ENCODE measurements at places on chromosomes 1 and 21.

GRCh38 chr1:6106321-6106731, 60.6 kb downstream of the KCNAB2 start:
- DNase-seq: no peak

DNA sequence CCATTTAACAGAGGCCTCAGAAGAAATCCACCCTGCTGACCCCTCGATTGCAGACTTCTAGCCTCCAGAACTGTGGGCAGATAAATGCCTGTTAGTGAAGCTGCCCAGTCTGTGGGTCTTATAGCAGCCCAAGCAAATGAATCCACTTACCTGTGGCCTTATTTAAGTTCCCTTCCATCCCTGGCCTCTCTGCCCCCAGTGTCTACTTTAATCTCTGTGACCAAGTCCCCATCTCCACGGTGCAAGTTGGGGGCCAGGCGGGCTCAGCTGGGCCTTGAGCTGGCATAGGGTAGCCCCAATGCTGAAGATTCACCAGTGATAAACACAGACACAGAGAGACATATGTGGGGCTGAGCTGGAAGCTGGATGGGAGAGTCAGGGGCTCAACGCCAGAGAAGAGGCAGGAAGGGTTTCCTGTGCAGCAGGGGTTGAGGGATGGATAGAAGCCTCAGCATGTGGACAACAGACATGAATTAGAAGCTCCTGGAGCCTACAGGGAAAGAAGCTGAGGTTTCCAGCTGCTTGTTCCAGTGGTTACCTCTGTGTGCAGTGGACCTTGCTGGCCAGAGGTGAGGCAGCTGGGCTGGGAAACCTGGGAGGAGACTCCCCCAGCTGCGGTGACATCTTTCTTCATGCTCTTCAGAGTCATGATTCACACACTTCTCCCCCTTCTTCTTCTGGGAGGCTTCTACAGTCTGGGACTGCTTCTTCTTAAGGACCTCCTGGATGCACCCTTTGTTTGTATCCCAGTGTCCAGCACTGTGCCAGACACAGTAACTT, 13.4 kb upstream of the B3GALT5 start:
- no peak for DNase-seq

DNA sequence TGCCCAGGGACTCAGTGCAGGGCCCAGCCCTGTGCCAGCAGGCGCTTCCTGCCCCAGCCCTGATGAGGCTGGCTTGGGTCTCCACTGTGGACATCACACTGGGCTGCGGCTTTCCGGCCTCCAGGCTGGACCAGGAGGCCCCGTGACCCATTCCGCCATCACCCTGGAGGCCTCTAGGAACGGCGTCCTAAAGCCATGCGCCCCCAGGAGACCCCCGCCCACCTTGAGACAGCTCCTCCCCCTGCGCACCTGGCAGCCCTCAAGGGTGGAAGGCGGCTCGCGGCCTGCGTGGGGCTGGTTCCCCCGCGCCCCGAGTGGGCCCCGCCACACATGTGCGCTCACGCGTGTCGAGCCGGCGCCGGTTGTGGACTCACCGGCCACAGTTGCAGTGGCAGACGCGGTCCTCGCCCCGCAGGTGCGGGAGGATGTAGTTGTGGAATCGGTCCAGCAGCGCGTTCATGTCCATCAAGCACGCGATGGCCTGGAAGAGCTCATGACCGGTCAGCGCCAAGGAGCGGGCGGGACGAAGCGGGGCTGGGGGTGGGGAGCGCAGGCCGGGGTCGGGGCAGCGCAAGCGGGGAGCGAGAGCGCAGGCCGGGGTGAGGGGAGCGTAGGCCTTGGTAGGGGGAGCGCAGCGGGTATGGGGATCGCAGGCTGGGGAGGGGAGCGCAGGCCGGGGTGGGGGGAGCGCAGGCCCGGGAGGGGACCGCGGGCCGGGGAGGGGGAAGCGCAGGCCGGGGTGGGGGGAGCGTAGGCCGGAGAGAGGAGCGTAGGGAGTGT, 924 bp downstream of the TMEM240 start:
- no peak for DNase-seq

DNA sequence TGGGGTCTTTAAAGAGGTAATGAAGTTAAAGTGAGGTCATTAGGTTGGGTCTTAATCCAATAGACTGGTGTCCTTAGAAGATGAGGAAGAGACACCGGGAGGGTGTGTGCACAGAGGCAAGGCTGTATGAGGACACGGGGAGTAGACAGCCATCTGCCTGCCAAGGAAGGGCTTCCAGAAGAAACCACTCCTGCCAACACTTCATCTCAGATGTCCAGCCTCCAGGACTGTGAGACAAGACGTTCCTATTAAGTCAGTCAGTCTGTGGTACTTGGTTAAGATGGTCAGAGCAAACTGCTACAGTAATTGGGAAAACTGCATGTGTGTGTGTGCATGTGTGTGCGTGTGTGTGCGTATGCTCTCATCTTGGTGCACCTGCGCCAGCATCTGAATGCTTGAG, 77.1 kb downstream of the RYR2 start:
- no peak for DNase-seq

DNA sequence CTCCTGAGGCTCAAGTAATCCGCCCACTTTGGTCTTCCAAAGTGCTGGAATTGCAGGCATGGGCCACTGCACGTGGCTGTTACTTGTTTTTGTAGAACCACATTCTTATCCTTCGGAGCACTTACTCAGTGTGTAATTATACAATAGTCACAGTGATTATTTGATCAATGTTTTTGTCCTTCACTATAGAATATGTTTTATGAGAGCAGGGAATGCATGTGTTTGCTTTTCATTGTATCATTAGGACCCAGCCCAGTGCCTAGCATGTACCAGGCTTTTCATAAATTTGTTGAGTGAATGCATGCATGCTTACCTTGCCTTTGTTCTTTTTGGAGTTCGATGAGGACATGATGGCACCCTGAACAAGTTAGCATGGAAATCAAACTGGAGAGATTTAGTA, 5.8 kb downstream of the SZT2 start:
- DNase-seq: no peak

DNA sequence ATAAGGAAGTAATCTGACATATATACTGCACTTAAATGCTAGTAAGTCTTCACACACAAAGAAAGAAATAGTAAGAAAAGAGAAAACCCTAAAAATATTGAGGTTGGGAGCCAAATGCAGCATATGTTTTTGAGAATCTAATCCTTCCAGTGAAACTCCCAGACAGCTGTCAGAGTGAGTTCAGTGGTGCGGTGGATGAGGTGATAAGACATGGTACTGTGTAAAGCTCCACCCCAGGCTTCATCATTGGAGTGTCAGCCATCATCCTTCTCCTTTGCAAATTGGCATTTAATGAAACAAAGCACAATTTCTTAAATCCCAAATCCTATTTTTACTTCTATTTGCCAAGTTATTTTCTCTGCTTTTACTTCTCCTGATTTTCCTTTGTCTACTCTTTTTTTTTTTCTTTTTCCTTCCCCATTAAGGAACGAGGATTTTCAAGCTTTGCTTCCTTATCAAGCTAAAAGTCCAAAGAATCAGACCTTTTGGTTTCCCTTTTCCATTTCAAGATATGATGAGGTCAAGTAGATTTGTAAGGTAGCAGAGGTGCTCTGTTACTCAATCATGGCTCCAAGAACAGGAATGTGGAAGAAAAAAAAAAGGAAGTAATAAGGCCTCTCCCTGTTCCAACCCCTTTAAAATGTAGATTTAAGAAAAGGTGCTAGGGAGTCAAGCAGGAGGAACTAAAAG, 343.3 kb downstream of the SETD4 start:
- no peak for DNase-seq

- no peak for DNase-seq
Observed at GRCh38 chr1:62084310-62084890, 110.2 kb upstream of the L1TD1 start.

- no peak for DNase-seq
Observed at GRCh38 chr1:232378266-232379062, 251.5 kb downstream of the SIPA1L2 start.

DNA sequence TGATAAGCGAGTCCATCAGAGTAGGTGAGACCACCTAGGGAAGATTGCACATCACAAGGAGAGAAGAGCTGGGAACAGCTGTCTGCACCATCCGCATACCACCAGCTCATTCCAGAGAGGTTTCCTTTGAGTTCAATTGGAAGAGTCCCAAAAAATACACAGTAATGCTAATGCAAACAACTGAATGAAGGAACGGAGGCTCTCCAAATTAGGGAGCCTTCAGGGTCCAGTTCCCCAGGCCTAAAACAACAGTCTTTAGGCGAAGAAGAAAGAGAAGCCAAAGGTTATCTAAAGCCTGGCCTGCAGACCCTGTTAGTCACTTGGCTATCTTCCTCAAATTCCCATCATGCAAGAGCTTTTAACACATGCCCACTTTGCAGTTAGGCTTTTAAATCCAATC, 246.4 kb downstream of the PBX1 start:
- DNase-seq: no peak

DNA sequence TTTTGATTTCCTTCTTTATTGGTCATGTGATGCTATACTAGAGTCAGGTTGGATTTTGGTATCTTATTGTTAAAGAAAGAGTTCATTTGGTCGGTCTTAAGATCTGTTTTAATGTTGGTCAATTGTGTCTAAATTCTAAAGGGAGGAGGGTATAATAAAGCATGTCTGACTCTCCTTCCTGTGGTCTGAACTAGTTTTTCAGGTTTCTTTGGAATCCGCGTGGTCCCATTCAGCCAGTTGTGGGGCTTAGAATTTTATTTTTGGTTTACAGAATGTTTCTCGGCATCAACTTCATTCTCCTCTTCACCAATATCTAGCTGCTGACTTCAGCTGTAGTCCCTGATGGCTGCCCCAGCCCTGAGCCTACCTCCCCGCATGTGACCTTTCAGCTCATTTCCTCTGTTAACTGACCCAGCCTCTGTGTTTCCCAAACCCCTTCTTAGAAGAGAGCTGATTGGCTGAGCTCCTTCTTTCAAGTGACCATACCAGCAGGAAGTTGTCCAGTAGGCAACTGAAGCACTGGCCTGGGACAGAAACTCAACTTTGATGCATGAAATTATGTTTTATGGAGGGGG, 8.7 kb upstream of the MYOC start:
- DNase-seq: no peak

GRCh38 chr1:226541631-226542622, 6.6 kb upstream of the STUM start:
- DNase-seq: no peak

DNA sequence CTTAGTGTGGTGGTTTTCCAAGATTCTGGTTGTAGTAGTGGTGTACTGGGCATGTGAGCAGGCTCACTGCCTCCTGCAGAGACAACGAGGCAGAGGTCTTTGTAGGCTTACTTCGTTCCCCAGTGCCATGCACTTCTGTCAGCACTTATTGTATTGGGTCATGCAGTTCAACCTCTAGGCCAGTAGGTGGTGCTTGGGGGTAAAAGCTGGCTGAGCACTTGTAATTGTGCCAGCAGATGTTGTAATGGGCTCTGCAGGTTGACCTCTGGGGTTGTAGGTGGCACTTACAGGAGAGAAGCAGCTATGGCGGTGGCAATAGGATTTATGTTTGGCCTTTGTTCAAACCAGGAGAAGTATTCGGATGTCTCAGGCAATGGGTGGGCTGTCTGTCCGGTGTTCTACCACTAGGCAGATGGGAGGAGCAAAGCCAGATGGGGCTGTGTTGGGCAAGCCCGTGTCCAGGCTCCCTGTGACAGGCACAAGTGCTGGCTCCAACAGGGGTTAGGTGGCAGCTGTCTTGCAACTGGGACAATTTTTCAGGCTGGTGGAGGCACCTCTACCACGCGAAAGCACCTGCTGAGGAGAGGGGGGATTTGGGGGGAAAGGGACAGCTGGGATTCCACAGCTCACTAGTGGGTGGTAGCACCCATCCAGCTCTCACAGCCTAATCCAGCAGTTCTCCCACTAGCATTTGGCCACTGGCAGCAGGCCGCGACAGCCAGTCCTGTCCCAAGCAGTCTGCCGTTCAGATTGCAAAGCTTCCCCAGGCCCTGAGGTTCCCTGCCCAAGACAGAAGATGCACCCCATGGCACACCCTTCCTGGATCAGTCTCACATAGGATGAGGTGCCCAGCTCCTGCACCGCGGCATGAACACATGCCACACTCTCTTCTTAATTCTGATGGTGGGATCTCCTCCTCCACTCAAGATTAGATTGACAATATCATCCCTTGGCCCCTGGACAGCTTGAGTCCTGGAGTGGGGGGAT, 274.5 kb downstream of the CTH start:
- peak; percentile 69 for DNase-seq

GRCh38 chr1:204879351-204879750, 8.7 kb downstream of the NFASC start:
- DNase-seq: no peak

GRCh38 chr1:171663854-171664575, 11.5 kb upstream of the MYOC start:
- no peak for DNase-seq

- DNase-seq: no peak
Observed at GRCh38 chr1:205301205-205301821, 20.2 kb downstream of the NUAK2 start.

- no peak for DNase-seq
Observed at GRCh38 chr1:36714301-36714700, 231.6 kb upstream of the CSF3R start.

GRCh38 chr1:226002667-226003501, 3.7 kb upstream of the SDE2 start:
- DNase-seq: peak; percentile 56

DNA sequence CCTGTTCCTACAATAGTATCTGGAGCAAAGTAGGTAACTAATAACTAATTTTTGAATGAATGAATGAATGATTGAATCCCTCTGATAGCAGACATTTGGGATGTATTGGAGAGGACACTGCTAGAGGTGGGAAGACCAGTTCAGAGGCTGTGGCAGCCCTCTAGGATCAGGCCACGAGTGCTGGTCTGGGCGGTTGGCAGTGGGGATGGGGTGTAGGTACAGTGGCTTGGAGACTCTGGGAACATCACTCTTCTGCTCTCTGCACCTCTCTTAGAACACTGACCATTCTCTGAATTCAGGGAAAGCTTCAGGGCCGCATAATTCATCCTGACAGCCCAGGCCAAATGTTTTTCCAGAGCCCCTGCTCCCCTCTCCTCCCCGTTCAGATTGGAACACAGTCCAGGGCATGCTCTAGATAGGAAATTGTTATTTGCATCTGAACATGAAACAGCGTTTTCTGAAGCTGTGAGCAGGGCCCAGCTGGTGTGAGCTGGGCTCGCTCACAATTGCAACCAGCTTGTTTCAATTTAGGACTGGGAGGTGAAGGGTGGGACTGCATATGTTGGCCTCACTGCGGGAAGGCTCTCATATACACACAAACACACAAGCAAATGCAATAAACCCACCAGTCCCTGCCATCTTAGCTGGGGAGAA, 253.1 kb upstream of the USP24 start:
- no peak for DNase-seq

GRCh38 chr1:154547105-154547732, 11.2 kb downstream of the UBE2Q1 start:
- DNase-seq: no peak

GRCh38 chr1:245788269-245788668, 633.5 kb downstream of the KIF26B start:
- DNase-seq: no peak

- no peak for DNase-seq
Observed at GRCh38 chr1:113686891-113687618, 72.2 kb downstream of the PHTF1 start.

- no peak for DNase-seq
Observed at GRCh38 chr1:71717186-71717585, 565.2 kb downstream of the NEGR1 start.

DNA sequence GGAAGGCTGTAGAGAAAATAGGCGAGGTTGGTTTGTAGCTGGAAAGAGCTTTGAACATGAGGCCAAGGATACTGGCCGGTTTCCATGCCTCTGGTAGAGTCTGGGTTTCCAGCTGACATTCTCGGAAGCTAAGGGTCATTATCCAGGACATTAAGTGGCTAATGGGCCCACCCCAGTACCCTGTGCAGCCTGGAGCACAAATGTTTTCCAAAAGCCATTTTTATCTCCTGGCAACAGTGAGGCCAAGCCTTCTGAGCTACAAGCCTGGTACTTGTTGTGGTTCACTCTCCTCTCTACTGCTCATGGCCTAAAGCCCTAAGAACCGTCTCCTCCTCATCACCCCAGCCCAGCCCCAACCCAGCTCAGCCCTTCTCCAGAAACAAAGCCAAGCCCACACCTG, 122.9 kb downstream of the DMRTA2 start:
- no peak for DNase-seq
